MG63 (cell line): ENCODE measurements at places on chromosomes 5 and 9. TPM values are rescaled to one million over a fixed set of nuclear protein-coding genes. Genes with fewer than 3 reads are reported as not detected.

Gene GRAMD2B
- total RNA-seq: 6.2 and 30.3 TPM in 2 replicates

Gene ANKRD18B
- total RNA-seq: not detected in 2 replicates

DNA sequence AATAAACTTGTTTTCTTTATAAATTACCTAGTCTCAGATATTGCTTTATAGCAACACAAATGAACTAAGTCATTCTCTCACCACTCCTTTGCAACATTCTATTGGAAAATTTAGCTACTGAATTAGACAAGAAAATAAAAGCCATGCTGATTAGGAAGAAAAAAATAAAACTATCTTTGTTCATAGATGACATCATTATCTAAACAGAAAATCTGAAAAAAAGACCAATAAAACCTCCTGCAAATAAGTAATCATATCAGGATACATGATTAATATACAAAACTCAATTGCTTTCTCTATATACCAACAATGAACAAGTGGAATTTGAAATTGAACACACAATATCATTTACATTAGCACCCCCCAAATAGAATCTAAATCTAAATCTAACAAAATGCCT, 455.3 kb upstream of the KIF2A start:
- no peak for DNase-seq

DNA sequence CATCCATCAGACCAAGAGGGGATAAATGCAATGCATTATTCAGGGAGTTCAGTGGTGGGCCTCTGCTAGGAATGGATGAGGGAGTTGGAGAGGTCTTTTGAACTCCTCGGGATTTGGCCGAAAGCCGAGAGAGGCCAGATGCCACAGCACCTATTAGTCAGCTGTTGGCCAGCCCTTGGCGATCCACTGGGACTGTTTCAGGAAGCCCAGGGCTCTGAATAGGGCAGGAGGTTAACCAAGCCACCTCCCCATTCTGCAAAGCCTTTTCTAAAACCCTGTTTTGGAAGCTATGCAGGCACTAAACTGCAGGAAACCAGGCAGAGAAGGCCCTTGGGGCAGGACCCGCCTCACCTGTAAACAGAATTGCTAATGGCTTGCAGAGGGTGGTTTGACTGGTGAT, 37.8 kb downstream of the ASTN2 start:
- DNase-seq: peak; percentile 35

DNA sequence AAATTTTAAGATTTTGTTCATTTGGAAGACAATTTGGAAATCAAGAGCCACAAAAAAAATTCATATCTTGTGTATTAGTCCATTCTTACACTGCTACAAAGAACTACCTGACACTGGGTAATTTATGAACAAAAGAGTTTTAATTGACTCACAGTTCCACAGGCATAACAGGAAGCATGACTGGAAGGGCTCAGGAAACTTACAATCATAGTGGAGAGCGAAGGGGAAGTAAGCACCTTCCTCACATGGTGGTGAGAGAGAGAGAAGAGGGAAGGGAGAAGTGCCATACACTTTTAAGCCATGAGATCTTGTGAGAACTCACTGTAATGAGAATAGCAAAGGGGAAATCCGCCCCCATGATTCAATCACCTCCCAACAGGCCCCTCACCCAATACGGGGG, 274.4 kb downstream of the KCNN2 start:
- DNase-seq: no peak

Gene CKMT2
- not detected in 2 replicates for total RNA-seq

- DNase-seq: no peak
Observed at GRCh38 chr5:157986431-157986990, 127.6 kb upstream of the CLINT1 start.

- no peak for DNase-seq
Observed at GRCh38 chr9:88005240-88005639, 30.9 kb upstream of the CDK20 start.

DNA sequence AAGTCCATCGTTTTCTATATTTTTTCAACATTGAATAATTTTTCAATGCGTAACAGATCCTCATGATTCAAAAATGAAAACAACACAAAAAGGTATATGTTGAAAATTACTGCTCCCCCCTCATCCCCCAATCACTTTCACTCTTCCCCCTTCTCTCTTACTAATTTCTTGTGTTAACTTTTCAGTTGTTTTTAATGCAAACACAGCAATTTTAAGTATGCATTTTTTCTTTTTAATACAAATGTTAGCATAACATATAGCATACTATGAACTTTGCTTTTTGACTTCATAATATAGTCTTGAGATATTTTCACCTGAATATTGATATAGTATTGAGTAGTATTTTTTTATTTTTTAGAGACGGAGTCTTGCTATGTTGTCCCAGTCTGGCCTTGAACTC, 41.1 kb upstream of the CAMK4 start:
- DNase-seq: no peak

- DNase-seq: no peak
Observed at GRCh38 chr5:156438076-156438475, 111.1 kb downstream of the SGCD start.
